ENCODE measurements at places on chromosomes 1 and 21.
A peak's percentile ranks its signal among the peaks of the same experiment; 100 is the strongest.

DNA sequence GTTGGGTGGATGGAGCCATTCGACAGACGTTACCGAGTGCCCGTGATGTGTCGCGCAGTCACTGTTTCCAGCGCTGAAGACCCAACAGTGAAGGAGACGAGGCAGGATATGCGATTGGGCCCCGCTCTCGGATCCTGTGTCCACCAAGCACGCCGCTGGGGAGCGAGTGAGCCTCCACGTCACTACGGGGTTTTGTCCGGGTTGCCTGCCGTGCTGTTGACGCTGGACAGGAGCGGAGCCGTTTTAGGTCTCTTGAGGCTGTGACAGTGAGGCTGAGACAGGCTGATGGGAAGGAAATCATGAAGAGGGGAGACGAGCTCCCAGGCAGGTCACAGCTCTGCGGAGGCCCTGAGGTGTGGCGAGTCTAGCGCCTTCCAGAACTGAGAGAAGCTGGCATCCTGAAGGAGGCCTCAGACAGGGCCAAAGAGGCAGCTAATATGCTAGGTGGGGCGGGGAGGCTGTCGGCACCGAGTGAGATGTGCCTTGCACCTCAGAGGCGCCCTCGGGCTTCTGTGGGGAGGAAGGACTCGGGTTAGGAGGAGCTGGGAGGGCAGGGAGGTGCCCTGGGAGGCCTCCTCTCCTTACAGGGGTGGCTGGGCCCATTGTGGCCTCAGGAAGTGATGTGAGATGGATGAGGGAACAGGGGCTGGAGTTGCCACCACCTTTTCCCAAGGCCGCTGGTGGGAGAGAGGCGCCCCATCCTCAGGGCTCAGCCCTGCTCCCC lies 196.0 kb upstream of the TMEM51 start:
- H3K36me3 ChIP-seq, result no peaks in the 10 kb centered on the region
- no peak overlapping the region for H3K4me3 ChIP-seq
- no peaks in the 10 kb centered on the region for H3K4me1 ChIP-seq
- no peak for DNase-seq

DNA sequence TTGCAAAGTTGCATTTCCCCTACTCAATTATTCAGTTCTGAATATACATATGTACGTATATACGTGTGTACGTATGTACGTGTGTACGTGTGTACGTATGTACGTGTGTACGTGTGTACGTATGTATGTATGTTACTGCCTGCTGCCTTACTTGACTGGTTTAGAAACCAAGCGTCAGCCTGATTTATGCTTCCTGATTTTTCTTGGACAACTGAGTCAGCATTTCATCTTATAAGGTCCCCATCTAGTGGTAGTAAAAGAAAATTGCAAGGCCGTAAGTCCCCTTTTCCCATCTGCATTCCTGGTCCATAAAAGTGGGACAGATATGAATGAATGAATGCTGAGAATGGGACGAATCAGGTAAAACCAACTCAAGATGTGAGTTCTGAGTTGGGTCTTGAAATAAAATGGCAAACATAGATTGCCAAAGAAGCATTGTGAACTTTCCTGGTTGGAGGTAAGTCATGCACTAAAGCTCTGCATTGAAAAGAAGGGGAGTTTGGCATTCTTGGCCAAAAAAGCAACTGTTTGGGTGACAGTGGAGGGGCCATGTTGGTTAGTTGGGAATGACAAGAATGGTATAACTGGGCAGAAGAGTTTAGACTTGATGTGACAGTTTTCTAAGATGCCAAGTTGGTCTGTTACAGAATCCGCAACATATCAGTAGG lies 76.4 kb upstream of the DNAH14 start:
- H3K27ac ChIP-seq, result no peak overlapping the region
- H3K27me3 ChIP-seq, result peaks cover 6% of the 10 kb centered on the region
- no peaks in the 10 kb centered on the region for H3K36me3 ChIP-seq
- H3K4me1 ChIP-seq, result no peaks in the 10 kb centered on the region

GRCh38 chr1:94677714-94678113 lies 136.2 kb upstream of the F3 start:
- peaks cover 15% of the 10 kb centered on the region for H3K27me3 ChIP-seq
- no peaks in the 10 kb centered on the region for H3K4me1 ChIP-seq
- DNase-seq, result no peak
- H3K36me3 ChIP-seq, result peaks cover 2% of the 10 kb centered on the region

DNA sequence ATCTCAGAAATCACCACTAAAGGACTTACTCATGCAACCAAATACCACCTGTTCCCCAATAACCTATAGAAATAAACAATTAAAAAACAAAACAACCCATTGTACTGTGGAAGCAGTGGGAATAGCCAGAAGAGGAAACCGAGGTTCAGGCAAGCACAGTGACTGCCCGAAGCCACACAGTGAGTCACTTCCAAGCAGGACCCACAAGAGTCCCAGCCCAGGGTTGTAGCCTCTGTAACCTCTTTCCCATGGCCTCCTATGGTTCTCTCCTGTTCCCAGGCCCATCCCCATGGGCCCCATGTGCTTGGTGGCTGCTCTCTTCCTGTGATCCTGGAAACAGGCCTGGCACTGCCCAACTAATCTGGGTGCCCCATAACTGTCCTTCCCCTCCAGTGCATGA lies 29.0 kb upstream of the HTR1D start:
- no peak overlapping the region for H3K27ac ChIP-seq
- peaks cover 3% of the 10 kb centered on the region for H3K4me1 ChIP-seq
- no peak overlapping the region for H3K4me3 ChIP-seq

- H3K27me3 ChIP-seq, result peaks cover 18% of the 10 kb centered on the region
- peaks cover 4% of the 10 kb centered on the region for H3K36me3 ChIP-seq
- peaks cover 43% of the 10 kb centered on the region for H3K4me1 ChIP-seq
- no peak for DNase-seq
- H3K27ac ChIP-seq, result peak overlapping the region; percentile 66
These were observed 658 bp upstream of the COL16A1 start for GRCh38 chr1:31704271-31705079.

DNA sequence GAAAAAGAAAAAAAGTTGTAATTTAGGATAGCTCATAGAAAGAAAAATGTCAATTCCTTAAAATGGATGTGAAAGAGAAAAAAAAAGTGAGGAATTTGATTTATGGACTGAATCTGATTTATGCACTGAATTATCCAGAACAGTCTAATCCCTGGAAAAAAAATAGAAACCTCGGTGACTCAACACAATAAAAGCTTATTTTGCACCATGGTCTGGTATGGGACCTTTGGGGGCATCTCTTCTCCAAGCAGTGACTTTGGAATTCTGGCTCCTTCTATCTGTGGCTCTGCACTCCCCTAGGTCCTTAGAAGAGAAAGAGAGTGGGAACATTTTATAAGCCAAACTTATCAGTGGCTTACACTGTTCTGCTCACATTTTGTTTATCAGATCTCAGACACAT lies 471.7 kb upstream of the B3GALT2 start:
- no peak for DNase-seq
- no peaks in the 10 kb centered on the region for H3K4me1 ChIP-seq
- no peak overlapping the region for H3K4me3 ChIP-seq
- H3K27me3 ChIP-seq, result no peaks in the 10 kb centered on the region
- no peak overlapping the region for H3K27ac ChIP-seq
- peaks cover 3% of the 10 kb centered on the region for H3K36me3 ChIP-seq

DNA sequence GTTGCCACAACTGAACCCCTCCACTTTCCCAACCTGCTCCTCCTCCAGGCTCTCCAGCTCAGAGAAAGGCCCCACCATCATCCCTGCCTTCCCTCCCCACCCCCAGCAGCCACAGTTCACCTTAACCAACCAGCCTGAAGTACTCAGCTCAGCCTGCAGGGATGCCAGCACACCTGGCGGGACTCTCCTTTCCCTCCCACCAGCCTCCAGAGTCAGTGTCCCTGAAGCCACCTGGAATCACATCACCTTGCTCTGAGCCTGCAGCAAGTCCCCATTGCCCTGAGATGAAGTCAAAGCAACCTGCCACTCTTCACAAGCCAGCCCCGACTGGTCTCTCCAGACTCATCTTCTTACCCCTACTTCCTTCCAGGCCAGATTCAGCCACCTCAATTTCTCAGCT lies 26.2 kb upstream of the ZC3H12A start:
- no peak overlapping the region for H3K4me3 ChIP-seq
- H3K27ac ChIP-seq, result no peak overlapping the region
- H3K27me3 ChIP-seq, result peaks cover 31% of the 10 kb centered on the region

DNA sequence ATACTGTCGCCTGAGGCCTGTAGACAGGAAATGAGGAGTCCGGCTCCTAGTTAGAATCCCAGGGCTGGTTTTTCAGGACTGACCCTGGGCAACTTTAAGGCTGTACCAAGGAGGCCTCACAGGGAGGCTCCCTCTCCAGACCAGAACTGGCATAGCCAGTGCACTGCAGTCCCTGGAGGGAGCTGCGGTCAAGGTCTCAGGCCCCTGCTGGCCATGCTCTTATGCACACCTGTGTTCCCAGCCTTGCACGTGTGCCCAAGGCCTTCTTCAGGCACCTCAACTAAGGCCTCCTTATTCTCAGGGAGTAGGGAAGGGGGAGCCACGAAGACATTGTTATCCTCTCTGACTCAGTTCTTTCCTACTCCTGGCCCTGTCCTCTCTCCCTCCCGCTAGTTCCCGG lies 22.0 kb upstream of the IFNAR1 start:
- H3K4me1 ChIP-seq, result peaks cover 16% of the 10 kb centered on the region
- no peaks in the 10 kb centered on the region for H3K27me3 ChIP-seq
- H3K27ac ChIP-seq, result no peak overlapping the region
- no peak overlapping the region for H3K4me3 ChIP-seq
